ENCODE measurements at places on chromosomes 6 and 20.

DNA sequence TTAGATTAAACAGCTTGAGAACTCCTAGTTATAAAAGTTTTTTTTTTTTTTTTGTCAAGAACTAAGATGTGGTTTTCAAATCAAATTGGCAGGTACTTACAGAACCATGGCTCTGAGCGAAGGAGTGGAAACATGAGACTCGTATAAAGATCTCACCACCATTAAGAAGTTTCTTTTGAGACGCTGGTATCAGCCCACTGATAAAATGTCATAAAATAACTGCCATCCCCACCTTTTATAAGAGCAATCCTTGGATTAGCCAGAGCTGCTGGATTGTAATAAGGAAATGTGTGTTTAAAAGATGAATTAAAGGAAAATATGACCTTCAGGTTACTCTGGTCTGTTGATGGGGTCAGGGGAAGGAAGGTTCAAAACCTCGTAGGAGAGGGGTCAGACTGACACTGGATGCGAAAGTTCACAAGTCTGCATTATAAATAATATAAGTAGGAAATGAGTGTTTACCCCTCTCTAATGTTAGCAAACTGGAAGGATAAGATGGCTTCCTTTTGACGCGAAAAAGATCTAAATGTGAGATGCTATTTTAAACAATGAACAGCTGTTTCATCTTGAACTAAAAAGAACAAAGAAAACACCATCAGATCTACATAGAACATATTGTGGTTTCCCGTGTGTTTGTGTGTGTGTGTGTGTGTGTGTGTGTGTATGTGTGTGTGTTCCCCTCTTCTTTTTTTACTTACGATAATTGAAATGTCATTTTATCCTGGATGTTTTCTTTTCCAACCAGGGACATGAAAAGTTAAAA lies 386.8 kb upstream of the JAG1 start:
- no peak for DNase-seq

- DNase-seq = no peak
Measured at GRCh38 chr6:157859775-157860504, 36.9 kb downstream of the SNX9 start.

- no peak for DNase-seq
Measured at GRCh38 chr6:163391985-163392384, 22.5 kb upstream of the QKI start.

DNA sequence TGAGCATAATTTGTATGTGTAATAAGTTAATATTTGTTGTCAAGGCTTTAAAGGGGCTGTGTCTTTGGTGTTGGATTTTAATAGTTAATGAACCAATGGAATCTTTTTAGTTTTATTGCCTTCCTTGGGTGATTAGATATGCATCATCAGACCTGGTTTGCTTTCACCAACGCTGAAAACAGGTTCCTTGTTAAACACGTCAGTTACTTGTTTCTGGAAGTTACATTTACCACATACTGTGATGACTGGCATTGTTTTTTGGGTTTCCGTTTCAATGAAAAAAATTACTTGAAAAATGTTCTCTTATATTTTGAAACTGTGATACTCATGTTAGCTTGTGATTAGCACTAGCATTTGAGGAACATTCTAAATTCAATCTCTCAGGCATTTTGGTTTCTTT lies 58.6 kb upstream of the RNF144B start:
- DNase-seq = no peak

DNA sequence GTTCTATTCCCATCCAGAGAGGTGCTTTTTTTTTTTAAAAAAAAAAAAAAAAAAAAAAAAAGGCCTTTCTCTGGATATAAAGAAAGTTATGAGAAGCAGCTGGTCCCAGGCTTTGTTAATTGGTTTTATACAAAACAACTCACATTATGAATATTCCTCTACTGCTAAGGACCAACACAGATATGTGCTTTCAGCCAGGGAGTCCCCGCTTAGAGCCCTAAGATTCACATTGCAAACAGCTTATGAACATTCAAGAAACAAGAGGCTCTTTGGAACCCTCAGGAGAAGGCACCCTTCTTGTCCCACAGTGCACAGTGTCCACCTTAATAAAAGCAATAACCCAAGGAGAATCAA lies 53.5 kb upstream of the GPR31 start:
- DNase-seq = no peak

- DNase-seq = no peak
Measured at GRCh38 chr6:136859430-136859829, 37.0 kb downstream of the PEX7 start.

GRCh38 chr6:133502441-133503335 lies 261.5 kb downstream of the EYA4 start:
- DNase-seq = no peak

- DNase-seq = no peak
Measured at GRCh38 chr20:53045941-53046340, 73.8 kb downstream of the TSHZ2 start.

GRCh38 chr20:35506872-35507638 lies 22.4 kb downstream of the C20orf173 start:
- DNase-seq = no peak

DNA sequence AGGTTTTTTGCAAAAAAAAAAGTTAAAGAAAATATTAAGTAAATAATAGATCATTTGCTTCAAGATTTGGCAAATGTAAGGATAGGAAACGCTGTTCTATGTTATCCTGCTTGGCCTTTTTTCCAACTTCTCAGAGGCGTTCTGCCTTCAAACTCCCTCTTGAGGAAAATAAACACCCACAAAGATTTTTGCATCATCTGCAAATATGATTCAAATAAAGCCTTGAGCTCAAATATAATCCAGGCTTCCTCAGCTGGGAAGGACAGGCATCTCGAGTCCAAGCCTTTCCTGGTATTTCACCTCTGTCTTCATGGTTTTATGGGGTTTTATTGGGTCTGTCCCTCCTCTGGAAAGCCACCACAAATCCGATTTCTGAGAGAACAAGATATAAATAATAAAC lies 67.7 kb upstream of the PTPN1 start:
- no peak for DNase-seq

- no peak for DNase-seq
Measured at GRCh38 chr6:122008101-122008999, 391.1 kb upstream of the HSF2 start.

DNA sequence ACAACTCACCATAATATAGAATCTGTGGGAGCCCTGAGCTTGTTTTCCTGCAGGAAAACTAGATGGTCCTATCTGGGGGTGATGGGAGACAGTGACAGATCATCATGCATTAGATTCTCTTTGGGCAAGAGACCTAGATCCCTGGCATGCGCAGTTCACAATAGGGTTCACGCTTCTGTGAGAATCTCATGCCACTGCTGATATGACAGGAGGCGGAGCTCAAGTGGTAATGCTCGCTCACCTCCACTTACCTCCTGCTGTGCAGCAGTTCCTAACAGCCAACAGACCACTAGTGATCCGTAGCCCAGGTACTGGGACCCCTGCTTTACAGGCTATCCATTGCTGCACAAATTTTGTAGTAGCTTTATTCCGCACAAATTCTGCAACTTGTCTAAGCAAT lies 84.5 kb downstream of the HIVEP2 start:
- no peak for DNase-seq

DNA sequence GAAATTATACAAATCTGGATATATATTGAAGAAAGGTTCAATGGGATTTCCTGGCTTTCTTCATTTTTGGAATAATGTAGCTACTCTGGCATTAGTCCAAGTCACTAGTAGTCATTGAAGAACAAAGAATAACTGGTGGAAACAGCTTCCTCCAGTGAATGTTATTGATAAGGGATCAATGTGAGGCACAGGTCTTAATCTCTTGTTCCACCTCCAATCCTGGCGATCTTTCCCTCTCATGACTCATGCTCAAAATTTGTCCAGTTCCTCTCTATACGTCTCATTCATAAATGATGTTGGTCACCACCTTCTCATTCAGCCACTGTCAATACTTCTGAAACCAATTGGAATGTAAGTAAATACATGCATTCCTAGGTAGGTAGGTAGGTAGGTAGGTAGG lies 185.0 kb upstream of the BMP2 start:
- DNase-seq = no peak

- no peak for DNase-seq
Measured at GRCh38 chr6:137387096-137387764, 107.0 kb downstream of the OLIG3 start.

GRCh38 chr6:52739627-52740026 lies 23.6 kb downstream of the GSTA2 start:
- no peak for DNase-seq

- DNase-seq = no peak
Measured at GRCh38 chr20:63544958-63545516, 2.5 kb downstream of the SRMS start.

GRCh38 chr6:38413102-38413800 lies 226.5 kb downstream of the BTBD9 start:
- DNase-seq = no peak

DNA sequence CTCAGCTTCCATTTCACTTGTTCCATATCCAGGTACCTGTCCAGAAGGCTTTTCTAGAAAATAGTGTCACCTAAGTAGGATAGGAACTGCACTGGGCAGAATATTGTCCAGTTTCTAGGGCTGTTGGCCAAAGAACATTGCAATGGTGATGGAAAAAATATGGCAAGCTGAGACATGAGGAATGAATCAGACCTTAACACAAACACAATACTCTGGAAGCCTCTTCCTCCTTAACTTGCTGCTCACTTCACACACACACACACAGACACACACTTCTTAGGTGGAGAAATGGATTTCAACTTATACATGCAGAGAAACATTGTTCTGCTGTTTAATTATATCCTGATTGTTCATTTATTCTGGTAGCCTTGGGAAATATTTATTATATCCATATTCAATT lies 203.0 kb upstream of the RGS17 start:
- DNase-seq = no peak

- no peak for DNase-seq
Measured at GRCh38 chr6:23282252-23283021, 713.1 kb downstream of the HDGFL1 start.

GRCh38 chr20:23820493-23820892 lies 6.0 kb downstream of the CST2 start:
- no peak for DNase-seq

DNA sequence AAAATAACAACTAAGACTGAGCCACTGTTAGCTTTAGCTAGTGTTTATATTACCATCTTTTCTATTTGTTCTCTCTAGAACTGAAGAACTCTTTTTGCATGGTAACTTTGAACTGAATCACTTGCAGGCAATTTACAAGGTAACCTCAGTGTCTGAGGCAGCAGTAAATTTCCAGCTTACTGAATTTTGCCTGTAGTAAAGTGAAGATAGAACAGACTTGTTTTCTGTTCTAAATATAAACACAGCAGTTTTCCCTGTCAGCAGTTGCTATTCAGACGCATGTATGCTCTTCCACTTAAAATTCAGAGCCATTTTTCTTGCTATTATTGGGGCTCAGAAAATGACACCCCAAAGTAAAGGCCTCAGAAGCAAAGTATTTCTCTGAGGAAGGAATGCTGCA lies 974.0 kb upstream of the GJE1 start:
- DNase-seq = no peak

- DNase-seq = no peak
Measured at GRCh38 chr6:140284871-140285270, 910.4 kb upstream of the CITED2 start.

DNA sequence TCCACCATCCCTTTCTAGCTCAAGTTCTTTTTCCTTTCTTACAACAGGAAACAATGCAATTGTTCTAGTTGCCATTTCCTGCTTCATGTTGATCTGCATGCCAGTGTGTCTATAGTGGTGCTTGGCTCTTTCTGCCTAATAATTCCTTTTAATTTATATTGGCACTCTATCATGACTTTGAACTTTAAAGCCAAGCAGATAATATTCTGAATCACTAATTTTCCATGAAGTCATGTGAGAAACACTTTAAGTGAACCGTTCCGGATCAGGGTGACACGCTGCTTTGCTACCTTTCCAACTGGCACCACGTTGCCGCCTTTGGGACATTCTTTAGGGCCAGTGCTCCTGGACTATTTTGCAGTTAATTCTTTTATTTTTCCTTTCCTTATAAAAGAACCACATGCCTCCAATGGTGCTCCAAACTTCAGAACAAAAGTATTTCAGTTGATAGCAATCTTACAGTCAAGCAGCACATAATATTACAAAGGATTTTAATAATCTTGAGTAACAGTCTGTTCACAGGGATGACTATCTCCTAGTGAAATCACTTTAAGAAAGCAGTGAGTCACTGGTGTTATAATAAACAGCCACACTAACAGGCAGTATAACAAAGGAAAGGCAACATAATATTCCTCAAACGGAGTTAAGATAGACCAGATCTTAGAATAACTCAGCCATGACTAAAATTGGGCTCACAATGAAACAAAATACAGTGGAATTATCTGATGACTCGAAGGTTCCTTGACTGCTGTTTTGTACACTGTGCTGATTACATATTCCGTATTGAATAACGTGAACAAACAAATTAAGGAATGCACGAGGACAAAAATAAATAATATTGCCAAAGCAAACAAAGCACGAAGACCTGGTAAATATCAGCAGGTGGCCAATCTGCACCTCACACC lies 19.0 kb upstream of the BLOC1S5 start:
- no peak for DNase-seq

DNA sequence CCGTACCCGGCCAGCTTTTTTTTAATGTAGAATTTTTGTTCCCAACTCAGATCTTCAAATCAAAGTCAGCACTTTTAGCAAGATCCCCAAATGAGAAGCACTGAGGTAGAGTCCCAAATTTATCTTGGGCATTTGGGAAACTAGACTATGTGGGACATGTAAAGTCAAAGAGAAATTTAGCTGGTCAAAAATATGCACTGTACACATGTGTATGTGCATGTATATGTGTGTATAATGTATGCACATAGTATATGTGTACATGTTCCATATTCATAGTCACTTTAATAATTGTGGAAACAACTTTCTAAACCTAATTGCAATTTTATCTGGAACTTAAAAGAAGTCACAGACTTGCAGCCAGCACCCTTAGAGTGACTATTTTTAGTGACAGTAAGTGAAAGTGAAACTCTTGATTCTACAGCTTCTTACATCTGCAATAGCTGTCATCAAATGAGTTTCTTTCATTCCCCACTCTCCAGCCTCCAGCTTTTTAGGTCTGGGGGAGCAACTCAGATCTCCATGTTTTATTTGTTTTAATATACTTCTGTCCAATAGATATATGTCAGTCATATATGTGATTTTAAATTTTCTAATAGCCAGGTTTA lies 53.6 kb downstream of the CDC40 start:
- DNase-seq = no peak

GRCh38 chr6:91088515-91088914 lies 501.6 kb upstream of the MAP3K7 start:
- DNase-seq = no peak

DNA sequence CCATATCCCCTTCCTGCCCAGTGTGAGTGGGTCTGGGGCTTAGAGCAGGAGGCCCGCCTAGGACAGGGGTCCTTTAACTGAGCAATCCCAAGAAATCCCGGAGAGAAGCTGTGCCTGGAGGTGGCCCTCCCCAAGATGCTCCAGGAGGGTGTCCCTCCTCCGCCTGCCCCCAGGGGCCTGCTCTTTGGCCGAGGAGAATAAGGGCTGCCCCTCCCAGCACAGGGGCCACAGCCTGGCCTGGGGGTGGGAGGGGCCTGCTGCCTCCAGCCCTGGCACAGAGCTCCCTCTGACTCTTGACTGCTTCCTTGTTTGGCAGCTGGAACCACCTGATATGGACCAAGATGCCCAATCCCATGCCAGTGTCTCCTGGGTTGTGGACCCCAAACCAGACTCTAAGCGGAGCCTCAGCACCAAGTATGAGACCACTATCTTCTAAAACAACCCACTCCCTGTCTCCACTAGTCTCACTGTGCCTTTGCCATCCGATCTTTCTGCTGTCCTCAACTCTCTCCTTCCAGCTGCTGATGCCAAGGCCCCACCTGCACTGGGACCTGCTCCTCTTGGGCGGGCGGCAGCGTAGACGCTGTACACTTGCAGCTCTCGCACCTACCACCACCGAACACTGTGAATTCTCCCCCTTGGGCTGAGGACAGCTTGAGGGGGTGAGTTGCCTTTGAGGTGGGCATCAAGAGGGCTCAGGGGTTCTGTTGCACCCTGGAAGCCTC lies 54.3 kb downstream of the TCP11 start:
- no peak for DNase-seq

Measured in stimulated activated CD4-positive, alpha-beta T cell treated with anti-CD3 and anti-CD28 coated beads, Interleukin-15, amount 100 ng/mL, for 1 hour (primary cell).